ENCODE measurements at places on chromosomes 1 and 21. TPM values are rescaled to one million over a fixed set of nuclear protein-coding genes. Genes with fewer than 3 reads are reported as not detected.

Gene UQCRHL
- total RNA-seq: 2.8 TPM

Gene GIPC2
- 1.6 TPM for total RNA-seq

- DNase-seq: peak; percentile 80
These were observed 175.1 kb downstream of the CAMTA1 start for GRCh38 chr1:6960291-6960811.

DNA sequence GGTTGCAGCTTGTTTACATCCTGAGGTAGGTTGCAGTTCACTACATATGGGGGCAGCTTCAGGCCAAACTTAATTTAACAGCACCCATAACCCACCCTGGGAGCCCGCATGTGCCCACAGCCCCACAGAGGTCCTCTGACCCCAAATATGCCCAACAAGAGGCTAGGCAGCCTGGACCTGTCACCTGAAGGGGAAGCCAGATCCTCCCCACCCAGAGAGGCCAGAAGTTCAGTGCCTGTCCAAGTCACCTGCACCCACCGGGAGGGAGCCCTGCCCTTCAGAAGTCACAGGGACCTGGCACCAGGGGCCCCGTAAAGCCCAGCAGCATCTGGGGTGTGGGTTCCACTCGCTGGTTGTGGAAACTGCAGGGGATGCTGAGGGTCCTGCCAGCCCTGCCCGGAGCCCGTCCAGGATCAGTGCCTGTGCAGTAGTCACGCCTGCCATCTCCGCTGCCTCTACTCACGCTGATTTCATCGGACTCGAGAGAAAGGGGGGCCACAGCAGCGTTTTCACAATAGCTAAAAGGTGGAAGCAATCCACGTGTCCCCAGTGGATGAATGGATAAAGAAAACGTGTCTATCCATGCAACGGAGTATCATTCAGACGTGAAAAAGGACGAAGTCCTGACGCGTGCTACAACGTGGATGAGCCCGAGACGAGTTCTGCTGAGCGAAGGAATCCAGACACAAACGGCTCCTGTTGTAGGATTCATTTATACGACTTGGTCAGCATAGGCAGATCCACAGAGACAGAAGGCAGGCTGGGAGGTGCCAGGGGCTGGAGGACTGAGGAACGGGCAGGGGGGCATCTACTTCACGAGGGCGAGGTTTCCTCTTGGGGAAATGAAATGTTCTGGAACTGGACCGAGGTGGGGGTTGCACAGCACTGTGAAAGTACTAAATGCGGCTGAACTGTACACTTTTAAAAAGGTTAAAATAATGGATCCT, 33.9 kb upstream of the COL6A2 start:
- DNase-seq: peak; percentile 41

GRCh38 chr1:111483166-111483565, 9.4 kb downstream of the C1orf162 start:
- DNase-seq: no peak

- no peak for DNase-seq
These were observed 1.9 kb downstream of the RUSC1 start for GRCh38 chr1:155322571-155322952.

DNA sequence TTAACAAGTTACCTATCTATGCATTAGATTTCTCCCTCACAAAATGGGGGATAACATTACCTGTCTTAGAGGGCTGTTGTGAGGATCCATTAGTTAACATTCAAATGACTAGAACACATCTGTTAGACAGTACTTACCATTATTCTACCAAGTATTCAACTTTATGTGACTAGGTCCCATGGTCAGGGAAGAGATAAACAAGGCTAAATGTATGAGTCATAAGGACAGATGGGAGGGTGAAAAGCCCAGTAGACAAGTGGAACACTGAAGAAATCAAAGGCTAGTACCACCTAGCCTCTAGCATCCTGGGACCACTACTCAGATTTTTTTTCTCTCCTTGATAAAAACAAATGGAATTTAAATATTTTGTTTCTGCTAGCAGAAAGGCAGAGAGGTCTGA, 9.0 kb upstream of the VHLL start:
- DNase-seq: no peak

DNA sequence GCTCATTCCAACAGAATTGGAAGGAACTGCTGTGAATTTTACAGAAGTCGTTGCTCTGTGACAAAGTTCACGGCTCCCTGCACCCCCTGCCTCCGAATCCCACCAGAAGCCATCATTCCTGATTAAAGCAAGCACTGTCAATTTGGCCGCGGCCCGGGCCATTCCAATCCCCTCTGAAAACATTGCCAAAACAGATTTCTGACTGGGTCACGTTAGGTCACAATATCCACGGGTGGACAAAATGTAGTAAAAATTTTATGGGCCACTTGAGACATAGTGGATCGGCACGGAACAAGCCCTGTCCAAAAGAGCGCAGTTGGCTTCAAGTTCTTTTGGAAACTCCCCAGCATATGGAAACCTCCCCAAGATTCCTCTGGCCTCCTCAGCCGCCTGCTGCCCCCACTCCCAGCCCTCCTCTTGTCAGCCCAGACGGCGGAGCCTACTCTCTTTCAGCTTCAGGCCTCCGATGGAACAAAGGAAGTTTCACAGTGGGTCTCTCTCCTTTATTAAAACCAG, 67.2 kb upstream of the IFNAR2 start:
- no peak for DNase-seq

DNA sequence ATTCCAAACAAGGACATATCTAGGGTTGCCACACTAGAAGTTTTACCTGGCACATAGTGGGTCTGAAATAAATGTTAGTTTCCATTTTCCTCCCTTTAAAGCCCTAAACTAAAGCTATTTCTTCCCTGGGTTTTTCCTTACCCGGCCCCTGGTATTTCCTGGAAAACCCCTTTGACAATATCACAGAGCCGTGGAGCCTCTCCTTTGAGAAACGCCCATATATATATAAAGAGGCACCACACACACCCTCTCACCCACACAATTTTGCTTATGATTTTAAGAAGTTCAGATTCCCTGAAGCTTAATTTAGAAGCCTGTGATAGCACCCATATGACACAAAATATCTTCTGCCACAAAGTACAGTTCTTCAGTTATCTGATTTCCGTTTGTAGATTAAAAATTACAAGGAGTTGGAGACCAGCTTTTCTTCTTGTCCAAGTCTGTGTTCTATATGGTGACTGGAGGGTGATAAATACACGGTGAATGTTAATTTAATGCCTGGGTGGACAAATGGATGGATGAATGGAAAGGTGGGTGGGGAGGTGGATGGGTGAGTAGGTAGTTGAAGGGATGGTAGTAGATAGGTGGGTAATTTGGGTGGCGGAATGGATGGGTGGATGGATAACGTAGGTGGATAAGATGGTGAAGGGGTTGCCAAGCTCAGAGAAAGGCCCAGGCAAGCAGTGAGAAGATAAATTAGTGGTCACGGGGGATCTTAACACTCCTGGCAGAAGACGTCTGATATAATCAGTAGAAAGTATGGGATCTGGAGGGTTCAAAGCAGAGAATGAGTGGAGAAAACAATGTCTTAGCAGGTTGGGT, 154.4 kb upstream of the FGGY start:
- no peak for DNase-seq

DNA sequence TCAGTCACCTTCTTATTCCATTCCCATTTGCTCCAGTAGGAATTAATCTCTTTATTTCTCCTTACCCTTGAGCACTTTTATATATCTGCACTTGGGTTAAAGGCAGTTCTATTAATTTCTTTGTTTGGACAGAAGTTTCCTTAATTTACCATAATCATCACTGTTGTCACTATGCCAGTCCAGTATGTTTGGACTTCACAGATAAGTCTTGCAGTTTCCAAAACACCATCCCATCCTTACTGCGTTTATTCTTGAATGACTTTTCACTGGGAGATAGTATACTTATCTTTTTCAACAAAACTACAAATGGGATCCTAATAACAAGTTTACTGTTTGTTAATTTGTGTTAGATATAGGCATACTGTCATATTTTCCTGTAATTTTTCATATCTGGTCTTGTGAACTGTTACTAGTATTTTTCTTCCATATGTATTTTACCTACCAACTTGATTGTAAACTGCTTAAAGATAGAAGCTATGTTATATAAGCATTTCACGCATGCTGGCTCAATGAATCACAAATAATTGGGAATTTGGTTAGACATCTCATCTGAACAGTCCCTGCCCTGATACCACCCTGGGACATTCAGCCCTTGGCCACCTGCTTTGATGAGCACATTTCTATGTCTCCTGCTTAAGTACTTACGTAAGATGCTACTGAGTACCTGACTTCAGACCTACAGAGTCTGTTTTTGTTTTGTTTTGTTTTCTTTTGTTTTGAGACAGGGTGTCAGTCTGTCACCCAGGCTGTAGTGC, 78.2 kb downstream of the OLFML2B start:
- DNase-seq: no peak

DNA sequence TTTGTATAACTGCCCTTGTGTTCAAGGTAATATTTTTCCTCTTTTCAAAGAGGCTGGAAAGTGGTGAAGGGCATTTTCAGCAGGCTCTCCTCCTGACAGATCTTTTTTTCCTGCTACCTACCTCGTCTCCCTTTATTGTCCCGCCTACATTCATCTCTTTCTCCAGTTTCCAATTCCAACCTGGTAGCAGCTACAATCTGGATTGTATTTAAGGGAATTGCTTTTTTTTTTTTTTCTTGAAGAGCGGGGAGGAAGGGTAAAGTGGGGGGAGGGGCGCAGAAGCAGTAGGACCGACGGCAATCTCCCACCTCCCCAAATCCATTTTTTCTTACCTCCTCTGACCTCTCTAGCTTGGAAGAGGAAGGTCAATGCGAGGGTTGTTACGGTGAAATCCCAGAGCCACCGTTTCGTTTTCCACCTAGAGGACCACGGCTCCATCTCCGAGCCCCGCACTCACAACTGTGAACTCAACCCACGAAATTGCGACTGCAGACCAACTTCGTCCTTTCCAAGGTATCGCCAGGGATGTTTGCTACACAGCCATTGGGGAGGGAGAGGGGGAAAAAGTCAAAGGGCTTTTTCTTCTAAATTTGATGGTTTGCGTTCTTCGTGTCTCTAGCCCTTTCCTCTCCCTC, 464 bp downstream of the COL11A1 start:
- DNase-seq: no peak

Data from psoas muscle (tissue), 8 donors.